ENCODE measurements at places on chromosomes 2 and 18. TPM values are rescaled to one million over a fixed set of nuclear protein-coding genes. Genes with fewer than 3 reads are reported as not detected.

Gene CROCC2
- total RNA-seq: not detected

Gene OTOF
- 1.2 TPM for total RNA-seq

Gene LYPD6
- 0.06 TPM for total RNA-seq

Gene HOXD10
- total RNA-seq: 0.14 TPM

Gene NABP1
- total RNA-seq: 31.4 TPM

Gene PDCD1
- 0.23 TPM for total RNA-seq
